ENCODE measurements at places on chromosomes 12 and 14. TPM values are rescaled to one million over a fixed set of nuclear protein-coding genes. Genes with fewer than 3 reads are reported as not detected.

- no peak for DNase-seq
Observed at GRCh38 chr14:74867673-74868072, 8.3 kb downstream of the PROX2 start.

GRCh38 chr14:56797569-56798446 lies 12.5 kb downstream of the OTX2 start:
- no peak for DNase-seq

- DNase-seq: no peak
Observed at GRCh38 chr12:19849208-19849607, 409.9 kb downstream of the AEBP2 start.

GRCh38 chr14:78498062-78498595 lies 328.0 kb downstream of the NRXN3 start:
- no peak for DNase-seq

- no peak for DNase-seq
Observed at GRCh38 chr12:106101803-106102202, 37.0 kb downstream of the NUAK1 start.

DNA sequence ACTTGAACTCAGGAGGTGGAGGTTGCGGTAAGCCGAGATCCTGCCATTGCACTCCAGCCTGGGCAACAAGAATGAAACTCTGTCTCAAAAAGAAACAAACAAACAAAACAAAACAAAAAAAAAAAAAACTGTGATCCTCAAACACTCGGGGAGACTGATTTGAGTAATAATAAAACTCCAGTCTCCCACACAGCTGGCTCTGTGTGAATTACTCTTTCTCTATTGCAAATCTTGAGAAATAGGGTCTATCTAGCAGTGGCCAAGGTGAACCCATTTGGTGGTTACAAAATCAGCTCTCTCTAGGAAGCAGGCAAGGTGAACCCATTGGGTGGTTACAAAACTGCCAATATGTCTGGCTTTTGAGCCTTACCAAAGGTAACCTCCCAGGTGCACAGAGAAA lies 6.0 kb upstream of the ACOT6 start:
- DNase-seq: no peak

DNA sequence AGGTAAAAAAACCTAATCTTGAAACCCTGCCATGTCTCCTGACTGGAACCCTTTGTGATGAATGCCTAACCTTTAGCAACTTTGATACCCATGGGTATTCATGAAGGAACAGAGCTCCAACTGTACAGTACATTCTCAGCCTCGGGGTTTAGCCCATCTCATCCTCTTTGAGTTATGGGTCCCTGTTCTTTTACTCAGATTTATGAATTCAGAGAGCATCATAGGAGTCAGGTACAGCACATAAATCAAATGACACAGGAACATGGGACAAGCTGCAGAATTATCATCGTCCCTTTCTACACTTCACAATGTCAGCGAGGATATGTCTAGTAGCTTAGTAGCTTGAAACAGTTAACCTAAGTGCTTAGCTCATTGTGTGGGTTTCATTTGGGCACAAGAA lies 527.4 kb downstream of the NOVA1 start:
- DNase-seq: no peak

DNA sequence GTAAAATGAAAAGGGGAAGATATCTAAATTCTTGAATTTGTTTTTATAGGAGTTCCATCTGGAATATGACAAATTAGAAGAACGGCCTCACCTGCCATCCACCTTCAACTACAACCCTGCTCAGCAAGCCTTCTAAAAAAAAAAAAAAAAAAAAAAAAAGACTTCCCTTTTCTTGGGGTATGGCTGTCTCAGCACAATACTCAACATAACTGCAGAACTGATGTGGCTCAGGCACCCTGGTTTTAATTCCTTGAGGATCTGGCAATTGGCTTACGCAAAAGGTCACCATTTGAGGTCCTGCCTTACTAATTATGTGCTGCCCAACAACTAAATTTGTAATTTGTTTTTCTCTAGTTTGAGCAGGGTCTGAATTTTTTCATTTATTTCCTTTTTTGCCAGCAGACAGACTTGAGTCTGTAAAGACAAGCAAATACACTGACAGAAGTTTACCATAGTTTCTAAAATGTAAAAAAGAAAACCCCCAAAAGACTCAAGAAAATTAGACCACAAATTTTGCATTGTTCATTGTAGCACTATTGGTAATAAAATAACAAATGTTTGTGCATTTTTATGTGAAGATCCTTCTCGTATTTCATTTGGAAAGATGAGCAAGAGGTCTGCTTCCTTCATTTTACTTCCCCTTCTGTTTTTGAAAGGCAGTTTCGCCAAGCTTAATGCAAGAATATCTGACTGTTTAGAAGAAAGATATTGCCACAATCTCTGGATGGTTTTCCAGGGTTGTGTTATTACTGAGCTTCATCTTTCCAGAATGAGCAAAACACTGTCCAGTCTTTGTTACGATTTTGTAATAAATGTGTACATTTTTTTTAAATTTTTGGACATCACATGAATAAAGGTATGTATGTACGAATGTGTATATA lies 12.1 kb upstream of the KCNMB4 start:
- no peak for DNase-seq

DNA sequence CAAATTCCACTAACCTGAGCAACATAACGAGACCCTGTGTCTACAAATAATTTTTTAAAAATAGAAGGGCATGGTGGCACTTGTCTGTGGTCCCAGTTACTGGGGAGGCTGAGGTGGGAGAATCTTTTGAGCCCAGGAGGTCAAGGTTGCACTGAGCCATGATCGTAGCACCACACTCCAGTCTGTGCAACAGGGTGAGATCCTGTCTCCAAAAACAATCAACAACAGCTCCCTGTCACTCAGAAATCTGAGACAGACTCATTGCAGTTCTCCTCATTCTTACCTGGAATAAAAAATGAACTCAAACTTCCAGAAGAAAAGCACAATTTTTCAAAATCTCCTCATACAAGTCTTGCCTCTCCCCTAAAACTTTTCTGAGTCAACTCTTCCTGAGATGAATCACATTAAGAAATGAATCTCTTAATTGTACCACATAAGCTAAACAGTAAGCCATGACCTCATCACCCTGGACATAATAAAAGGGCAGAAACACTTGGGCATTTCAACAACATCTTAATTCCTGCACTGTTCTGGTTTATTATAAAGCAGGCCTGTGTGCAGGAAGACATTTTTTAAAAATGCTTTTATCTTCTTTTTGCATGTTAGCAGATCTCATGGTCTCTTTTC lies 214.3 kb upstream of the CDKN3 start:
- no peak for DNase-seq

DNA sequence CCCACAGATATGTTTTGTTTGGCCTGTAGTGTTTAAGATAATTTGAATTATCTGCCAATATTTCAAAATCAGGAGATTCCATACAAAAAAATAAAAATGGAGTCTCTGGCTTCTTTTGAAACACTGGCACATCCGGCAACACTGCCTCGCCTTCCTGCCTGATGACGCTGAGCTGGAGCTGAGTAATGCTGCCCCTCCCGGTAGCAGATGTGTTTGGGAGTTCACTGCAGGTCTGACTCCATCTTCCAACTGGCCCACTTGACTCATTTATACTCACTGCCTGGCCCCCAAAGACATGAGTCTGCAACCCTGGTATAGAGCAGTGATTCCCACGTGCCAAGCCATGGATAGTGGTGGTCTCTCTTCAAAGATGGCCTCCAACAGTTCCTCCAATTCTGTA lies 7.4 kb downstream of the CIT start:
- DNase-seq: no peak

WDHD1 gene
- total RNA-seq: 6.6 TPM

PUS7L gene
- 26.0 TPM for total RNA-seq

CDK17 gene
- 40.9 TPM for total RNA-seq

KERA gene
- not detected for total RNA-seq

KRT71 gene
- total RNA-seq: not detected

Measured in ureter (tissue), 1 donor.